Epithelial cell of alveolus of lung (primary cell): ENCODE measurements at places on chromosomes 7 and 10. TPM values are rescaled to one million over a fixed set of nuclear protein-coding genes. Genes with fewer than 3 reads are reported as not detected.

Gene TSPAN33
- 0.13 and 1.0 TPM in 2 replicates for total RNA-seq

Gene ANKRD61
- 0.08 and 0.39 TPM in 2 replicates for total RNA-seq

Gene ESYT2
- total RNA-seq, result 31.6 and 54.8 TPM in 2 replicates

Gene SFRP5
- total RNA-seq, result 0.32 TPM in 1 of 2 replicates, not detected in the other

Gene FOXI2
- total RNA-seq, result not detected in 2 replicates

Gene FRG2B
- not detected in 2 replicates for total RNA-seq

Gene CPA4
- 1.8 and 3.1 TPM in 2 replicates for total RNA-seq

Gene CARD11
- total RNA-seq, result 0.16 and 6.9 TPM in 2 replicates

Gene DEPP1
- 11.5 and 18.7 TPM in 2 replicates for total RNA-seq

Gene RAPGEF5
- 1.8 and 4.7 TPM in 2 replicates for total RNA-seq

Gene CYP26C1
- 0.13 TPM in 1 of 2 replicates, not detected in the other for total RNA-seq

Gene GRM8
- total RNA-seq, result not detected in 2 replicates

Gene EBF3
- 0.88 and 0.91 TPM in 2 replicates for total RNA-seq

Gene OR13A1
- 0.08 TPM in 1 of 2 replicates, not detected in the other for total RNA-seq

Gene GBX1
- not detected in 2 replicates for total RNA-seq
